Breast epithelium (tissue), 4 donors: ENCODE measurements at places on chromosomes 16 and 17. TPM values are rescaled to one million over a fixed set of nuclear protein-coding genes. Genes with fewer than 3 reads are reported as not detected.

Gene PTX4
- not detected for total RNA-seq

Gene NECAB2
- total RNA-seq: not detected

DNA sequence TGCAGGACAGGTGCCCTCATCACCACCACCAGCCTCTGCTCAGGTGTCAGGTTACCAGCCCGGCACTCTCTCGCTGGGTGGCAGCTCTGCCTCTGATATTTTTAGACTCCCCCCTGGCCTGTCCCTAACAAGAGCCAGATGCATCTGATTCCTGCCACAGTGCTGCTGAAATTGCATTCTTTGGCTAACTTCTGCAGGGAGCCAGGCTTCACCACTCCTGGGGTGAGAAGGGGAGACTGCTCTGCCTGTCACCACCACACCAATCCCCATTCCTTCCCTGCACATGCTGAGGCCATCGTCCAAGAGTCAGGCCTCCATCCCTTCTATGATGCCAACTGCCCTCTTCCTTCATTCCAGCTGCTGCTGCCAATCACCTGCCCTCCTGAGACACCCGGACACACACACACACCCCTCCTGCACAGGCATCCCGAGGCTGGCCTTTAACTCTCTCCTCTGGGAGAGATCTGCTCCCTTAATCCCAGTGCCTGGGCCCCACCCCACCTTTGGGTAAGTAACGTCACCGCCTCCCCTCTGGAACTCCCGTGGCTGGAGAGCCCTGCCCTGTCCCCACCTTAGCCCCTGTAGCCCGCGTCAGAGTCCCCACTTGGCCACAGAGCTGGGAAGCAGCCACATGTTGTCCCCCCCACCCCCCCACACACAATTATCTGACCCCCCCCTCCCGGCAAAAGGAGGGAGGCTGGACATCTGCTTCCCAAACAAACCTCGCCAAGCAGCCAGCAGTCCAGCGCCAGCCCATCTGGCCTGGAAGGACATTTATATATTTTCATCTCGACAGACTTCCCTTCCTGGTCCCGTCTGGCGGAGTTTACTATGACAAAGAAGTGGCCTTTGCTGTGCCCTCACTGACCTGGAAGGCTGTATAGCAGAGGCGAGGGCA lies 2.8 kb downstream of the EMP2 start:
- DNase-seq: no peak

GRCh38 chr16:68200088-68200783 lies 35.7 kb downstream of the ESRP2 start:
- DNase-seq: no peak

- DNase-seq: no peak
Measured at GRCh38 chr16:77298418-77299360, 99.5 kb downstream of the SYCE1L start.

- no peak for DNase-seq
Measured at GRCh38 chr17:47870056-47870455, 19.1 kb upstream of the SP6 start.

Gene SCIMP
- total RNA-seq: 1.3 TPM

Gene RBFOX1
- total RNA-seq: not detected

DNA sequence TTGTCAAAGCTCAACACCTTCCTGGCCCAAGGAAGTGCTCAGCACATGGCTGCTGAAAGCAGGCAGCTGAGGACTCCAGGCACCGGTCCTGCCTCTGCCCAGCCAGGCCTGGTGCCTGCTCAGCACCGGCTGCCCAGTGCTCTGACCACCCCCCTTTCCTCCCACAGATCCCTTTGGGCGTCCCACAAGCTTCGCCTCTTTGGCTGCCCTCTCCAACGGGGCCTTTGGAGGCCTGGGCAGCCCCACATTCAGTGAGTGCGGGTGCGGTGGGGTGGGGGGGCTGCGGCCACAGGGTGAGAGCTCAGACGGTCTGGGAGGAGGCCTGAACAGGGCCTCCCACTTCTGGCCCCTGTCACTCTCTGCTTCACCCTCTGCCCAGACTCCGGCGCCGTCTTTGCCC lies 10.2 kb downstream of the FBRS start:
- DNase-seq: no peak
